ENCODE measurements at places on chromosomes 3 and 15.

GRCh38 chr3:60047426-60048200 lies 997.8 kb upstream of the CFAP20DC start:
- no peak for DNase-seq

- no peak for DNase-seq
Observed at GRCh38 chr3:112948346-112948838, 26.5 kb downstream of the CD200R1 start.

DNA sequence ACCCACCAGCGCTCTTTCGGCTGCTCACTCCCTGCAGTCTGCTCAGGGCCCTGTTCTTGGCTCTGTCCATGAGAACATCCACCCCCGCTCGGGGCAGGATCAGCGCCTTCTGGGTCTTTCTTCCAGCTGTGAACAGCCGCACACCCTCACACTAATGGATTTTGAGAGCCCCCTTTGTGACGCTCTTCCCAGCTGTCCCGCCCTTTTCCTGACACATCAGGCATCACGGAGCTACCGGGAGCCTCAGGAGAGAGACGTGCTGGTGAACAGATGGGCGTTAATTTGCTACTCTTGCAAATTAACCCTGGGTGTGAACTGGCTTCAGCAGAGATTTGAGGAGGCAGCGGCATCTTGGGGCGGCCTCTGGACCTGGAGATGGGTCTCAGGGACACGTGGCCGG lies 113.0 kb downstream of the TMEM266 start:
- no peak for DNase-seq

- no peak for DNase-seq
Observed at GRCh38 chr3:58337190-58337589, 4.5 kb downstream of the PXK start.

DNA sequence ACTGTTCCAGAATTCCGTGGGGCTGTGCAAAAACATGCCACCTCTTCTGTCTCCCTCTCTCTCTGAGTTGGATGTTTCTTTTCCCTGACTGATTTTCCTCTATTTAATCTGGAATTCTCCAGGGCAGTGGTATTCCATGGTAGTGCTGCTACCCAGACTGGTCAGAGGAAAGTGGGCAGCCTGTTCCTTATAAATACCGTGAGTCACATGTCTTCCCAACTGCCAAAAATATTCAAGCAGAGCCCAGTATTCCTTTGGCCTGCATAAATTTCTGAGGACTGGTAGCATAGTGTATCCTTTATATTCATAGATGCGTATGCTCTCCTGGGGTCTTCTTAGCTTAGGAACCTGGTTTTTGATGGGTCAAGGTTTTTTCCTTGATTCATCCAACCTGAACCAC lies 40.9 kb downstream of the CEMIP start:
- DNase-seq = no peak

DNA sequence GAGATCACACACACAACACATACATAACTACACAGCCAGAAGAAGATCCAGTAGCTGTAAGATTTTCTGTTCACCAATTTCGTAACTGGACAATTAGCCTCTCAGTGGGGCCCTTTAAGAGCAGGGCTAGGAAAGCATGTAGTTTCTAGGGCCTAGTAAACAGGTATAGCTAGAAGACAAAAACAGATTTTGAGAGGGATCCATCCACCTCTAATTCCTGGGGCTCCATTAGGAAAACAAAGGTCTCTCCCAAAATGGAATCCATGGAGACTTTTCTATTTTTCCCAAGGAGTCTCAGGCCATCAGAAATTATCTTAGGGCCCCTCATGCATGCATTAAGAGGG lies 10.5 kb downstream of the KIF15 start:
- no peak for DNase-seq

- DNase-seq = no peak
Observed at GRCh38 chr3:108153451-108153981, 62.7 kb upstream of the CD47 start.

GRCh38 chr15:71549697-71550096 lies 260.7 kb upstream of the NR2E3 start:
- DNase-seq = no peak

DNA sequence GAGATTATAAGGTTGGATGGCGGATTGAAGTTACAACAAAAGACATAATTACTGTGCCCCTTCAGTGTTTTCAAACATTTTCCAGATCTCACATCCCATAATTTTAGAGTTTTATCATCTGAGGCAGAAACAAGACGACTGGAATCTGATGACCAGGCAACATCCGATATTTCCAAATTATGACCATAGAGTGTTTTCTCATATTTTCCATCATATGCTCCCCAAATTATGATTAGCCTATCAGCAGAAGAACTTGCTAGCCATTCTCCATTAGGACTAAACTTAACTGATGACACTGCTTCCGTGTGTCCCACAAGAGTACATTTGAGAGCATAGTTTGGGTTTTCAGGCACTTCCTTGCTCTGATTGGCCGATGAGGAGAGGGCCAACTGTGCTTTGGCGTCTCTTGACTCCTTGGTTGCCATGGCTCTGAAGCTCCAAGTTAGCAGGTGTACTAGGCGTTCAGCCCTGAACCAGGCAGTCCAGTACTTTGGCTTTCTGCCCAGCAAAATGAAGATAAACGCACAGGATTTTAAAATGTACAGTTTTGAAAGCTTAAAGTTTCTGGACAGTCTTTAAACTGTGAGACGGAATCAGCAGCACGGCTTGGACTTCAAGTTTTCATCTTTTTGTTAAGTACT lies 638 bp downstream of the WDR5B start:
- no peak for DNase-seq

DNA sequence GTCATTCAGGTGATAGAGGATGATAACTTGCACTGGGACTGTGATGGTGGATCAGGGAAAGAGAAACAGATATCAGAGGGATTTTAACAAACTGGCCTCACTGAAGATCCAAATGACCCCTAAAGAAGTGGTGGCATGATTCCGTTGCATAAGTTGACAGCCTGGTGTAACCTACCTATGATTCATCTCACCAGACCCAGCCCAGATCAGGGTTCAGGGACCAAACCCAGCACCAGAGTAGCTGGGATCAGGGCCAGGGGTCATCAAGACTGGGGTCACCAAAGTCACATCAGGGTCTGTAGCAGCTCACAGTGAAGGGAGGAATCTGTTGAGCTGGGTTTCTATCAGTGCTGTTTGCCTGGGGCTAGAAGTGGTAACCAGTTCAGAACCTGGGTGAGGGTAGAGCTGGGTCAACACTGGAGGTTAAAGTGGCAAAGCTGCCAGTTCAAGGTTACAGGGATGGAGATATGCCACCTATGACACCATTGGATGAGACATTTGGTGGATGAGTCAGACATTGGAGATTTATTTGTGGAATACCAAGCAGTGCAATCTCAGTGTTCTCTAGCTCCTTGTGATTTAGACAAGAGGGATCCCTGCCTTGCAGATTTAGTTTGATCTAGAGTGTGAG lies 35.9 kb downstream of the CASR start:
- DNase-seq = no peak

DNA sequence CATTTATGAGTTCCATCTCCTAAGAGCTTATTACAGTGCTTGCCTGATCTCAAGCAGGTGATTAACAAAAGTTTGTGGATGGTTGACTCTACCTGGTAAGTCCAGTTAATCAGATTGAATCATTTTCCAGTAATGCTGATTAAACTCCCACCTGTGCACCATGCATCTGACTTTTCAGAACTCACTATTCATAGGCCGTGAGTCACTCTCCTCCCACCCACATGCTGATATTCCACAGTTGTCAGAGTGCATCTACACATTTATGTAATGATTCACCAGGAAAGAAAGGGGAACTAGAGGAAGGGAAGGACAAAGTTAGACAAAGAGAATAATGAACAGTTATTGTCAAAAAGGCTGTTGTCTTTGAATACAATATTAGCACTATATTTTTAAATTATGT lies 106.2 kb upstream of the UBE3A start:
- DNase-seq = no peak

- DNase-seq = no peak
Observed at GRCh38 chr3:52249683-52250082, 4.1 kb downstream of the PPM1M start.

DNA sequence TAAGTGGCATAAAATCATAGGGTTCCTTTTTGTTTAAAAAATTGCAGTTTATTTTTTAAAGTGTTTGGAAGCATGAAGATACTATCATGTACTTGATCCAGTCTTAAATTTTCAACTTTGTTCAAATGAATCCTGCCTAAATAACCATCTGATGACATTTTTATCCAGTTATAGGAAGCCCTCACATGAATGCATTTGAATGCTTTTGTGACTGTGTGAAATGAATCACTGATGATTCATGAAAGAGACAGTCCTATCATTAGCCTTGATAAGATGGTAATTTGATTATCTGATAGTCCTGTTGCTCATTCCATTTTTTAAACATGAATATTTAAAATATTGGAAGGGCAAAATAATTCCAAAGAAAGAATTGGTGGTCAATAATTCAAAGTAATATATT lies 401.9 kb upstream of the ROBO2 start:
- no peak for DNase-seq

- no peak for DNase-seq
Observed at GRCh38 chr3:29083081-29083480, 197.8 kb upstream of the RBMS3 start.

GRCh38 chr15:57114070-57114469 lies 195.6 kb downstream of the TCF12 start:
- no peak for DNase-seq

GRCh38 chr3:112170046-112170445 lies 37.0 kb upstream of the GCSAM start:
- DNase-seq = no peak

DNA sequence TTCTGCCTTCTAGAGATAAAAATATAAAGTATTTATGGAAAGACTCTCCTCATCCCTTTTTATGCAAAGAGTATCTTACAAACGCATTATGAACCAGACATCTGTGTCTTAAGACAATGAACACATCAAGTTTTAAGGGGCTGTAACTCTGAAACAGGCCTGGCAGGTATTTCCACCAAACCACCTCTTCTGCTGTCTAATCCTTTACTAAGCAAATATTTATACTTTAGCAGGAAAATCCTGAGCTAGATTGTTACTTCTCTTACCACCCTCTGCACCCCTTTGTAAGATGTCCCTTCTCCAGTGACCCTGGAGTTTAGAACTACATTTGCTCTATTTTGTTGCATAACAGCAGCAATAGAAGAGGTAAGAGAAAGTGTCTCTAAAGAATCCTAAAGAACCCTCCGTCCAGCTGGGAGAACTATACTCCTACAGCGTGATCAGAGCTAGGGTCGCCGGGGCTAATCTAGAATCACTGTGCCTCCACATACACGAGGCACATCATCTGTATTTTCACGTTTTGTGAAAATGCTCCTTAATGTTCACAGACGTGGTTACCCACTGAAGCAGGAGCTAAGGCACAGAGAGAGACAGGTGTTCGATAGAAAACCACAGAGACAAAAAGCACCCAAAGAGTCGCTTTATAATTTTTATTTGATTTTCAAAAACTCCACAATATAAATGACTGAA lies 129.6 kb downstream of the FOXP1 start:
- no peak for DNase-seq

- no peak for DNase-seq
Observed at GRCh38 chr3:111737706-111738086, 121.4 kb upstream of the PHLDB2 start.

- no peak for DNase-seq
Observed at GRCh38 chr3:189165092-189165612, 6.6 kb upstream of the TPRG1 start.

- no peak for DNase-seq
Observed at GRCh38 chr3:42302924-42303634, 37.1 kb upstream of the CCK start.

GRCh38 chr3:56837196-56837955 lies 35.6 kb upstream of the ARHGEF3 start:
- no peak for DNase-seq

- DNase-seq = no peak
Observed at GRCh38 chr15:77144492-77145070, 73.7 kb upstream of the TSPAN3 start.

- no peak for DNase-seq
Observed at GRCh38 chr3:146339349-146339748, 88.4 kb upstream of the PLSCR4 start.

DNA sequence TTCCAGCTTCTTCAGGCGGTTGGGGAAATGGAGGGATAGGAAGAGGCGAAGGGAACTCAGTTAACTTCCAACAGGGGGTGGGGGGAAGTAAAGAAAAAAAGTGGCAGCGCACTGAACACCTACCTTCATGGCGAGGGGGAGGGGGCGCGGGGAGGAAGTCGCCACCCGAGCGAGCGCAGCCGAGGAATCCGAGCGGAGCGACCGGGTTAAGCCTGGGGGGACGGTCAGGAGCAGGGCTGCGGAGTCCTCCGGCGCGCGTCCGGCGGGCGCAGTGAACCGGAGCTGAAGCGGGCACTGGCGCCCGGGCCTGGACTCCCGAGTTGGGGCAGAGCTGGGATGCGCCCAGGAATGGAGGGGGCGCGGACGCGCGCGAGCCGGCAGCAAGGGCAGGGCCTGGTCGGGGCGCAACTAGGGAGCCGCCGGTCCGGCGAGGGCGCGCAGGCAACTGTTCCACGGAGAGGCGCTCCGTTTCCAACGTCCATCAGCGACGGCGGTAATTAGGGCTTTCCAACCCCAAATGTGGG lies at the start of gene WNT5A:
Gene WNT5A, minus strand, starts transcription at position 450 of the 524 bp plus-strand sequence. Its CDS starts 321 bp downstream, at position 129.
- no peak for DNase-seq

- no peak for DNase-seq
Observed at GRCh38 chr3:39124876-39125840, 17.7 kb downstream of the TTC21A start.

DNA sequence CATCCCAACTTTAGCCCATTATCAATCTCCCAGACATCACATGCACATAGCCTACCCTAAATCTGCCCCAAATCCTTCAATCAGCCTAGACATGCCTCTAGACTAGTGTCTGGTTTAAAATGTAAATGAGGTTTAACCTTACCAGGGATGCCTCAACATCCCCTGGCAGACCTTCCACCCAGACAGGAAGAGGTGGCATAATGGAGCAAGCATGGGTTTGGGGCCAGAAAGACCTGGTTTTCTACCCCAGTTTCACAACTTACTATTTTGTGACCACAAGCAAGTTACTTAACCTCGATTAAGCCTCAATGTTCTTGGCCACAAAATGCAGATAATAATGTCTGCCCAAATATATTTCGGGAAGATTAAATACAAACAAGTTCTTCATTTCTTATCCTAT lies 28.3 kb upstream of the THBS1 start:
- no peak for DNase-seq

DNA sequence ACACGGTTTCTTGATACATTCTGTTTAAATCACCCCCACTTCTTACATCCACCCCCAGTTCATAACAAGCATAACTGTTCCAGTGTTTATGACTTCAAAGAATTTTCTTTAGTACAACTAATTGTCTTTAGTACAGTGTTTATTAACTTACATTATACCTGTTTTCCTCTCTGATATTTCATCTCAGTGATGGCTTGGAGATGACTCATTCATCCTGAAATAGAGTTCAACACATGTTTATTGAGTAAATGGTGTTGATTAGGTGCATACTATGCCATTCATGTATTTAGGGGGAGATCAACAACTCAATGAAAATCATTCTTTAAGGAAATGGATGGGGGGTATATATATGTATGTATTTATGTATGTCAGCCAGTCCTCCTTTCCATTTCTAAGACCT lies 21.7 kb upstream of the UTS2B start:
- no peak for DNase-seq

DNA sequence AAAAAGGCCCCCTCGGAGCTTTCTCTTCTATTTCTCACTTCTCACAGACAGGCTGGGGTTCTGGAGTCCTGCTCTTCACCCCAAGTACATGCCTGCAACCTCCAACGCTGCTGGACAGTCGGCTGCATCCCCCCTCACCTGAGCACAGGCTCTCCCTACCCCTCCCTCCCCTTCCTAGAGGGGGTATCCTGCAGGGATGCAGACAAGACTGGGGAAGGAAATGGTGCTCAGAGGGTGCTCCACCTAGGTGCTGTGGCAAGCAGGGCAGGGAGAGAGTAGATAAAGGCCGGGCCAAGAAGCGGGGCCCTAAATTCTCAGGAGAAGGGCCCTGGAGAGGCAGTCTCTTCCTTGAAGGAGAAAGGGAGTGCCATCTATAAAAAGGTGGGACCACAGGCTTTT lies 7.0 kb upstream of the STRA6 start:
- DNase-seq = no peak
